ENCODE measurements at places on chromosomes 1 and 21.

GRCh38 chr1:30511563-30511962 is 211.8 kb downstream of the MATN1 start:
- DNase-seq = no peak

- no peak for DNase-seq
These were observed 59.5 kb upstream of the LAPTM5 start for GRCh38 chr1:30817077-30817438.

DNA sequence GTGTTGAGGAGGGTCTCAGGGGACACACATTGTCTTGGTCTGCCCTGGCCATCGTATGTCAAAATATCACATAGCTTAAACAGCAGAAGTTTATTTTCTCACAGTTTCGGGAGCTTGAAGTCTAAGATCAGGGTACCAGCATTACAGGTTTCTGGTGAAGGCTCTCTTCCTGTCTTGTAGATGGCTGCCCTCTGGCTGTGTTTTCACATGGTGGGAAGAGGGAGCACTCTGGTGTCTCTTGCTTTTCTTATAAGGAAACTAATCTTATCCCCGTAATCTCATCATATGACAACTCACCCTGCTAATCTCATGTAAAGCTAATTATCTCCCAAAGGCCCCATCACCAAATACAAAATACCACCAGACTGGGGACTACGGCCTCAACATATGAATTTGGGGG is 246.9 kb upstream of the ST6GALNAC5 start:
- DNase-seq = no peak

DNA sequence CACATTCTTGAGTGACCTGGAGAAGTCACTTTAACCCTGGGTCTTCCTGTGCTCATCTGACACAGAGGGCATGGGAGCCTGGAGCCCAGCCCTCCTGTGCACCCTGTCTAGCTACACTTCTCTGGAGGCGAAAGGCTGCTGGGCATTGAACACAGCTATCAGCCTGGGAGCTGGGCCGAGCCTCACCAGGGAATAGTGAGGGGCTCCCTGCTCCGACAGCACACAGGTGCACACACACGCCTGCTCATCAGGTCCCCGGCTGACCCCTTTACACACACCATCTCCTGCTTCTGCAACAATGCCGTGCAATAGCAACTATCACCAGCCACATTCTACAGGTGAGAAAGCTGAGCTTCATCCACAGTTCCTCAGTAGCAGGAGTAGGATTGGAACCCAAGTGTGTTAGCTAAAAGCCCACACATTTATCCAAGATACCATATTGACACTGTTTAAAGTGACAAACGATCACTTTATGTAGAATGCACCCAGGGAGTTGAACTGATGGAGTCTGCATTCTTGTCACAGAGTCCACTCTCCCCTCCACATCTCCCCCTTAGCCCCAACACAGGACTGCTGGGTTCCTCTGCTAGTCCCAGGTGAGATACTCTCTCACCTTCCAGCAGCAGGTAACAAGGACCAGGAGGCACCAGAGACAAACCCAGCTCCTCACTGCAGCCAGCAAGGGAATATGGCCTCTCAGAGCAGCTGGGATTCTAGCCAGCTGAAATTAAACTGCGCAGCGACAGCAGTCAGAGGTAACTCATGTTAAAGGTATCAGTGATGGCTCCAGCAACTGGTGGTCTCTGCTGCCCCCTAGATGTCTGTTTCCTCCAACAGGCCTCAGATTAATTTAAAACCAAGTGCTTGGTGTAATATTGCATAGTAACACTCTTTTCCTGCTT is 18.3 kb upstream of the CAPN8 start:
- DNase-seq = no peak

DNA sequence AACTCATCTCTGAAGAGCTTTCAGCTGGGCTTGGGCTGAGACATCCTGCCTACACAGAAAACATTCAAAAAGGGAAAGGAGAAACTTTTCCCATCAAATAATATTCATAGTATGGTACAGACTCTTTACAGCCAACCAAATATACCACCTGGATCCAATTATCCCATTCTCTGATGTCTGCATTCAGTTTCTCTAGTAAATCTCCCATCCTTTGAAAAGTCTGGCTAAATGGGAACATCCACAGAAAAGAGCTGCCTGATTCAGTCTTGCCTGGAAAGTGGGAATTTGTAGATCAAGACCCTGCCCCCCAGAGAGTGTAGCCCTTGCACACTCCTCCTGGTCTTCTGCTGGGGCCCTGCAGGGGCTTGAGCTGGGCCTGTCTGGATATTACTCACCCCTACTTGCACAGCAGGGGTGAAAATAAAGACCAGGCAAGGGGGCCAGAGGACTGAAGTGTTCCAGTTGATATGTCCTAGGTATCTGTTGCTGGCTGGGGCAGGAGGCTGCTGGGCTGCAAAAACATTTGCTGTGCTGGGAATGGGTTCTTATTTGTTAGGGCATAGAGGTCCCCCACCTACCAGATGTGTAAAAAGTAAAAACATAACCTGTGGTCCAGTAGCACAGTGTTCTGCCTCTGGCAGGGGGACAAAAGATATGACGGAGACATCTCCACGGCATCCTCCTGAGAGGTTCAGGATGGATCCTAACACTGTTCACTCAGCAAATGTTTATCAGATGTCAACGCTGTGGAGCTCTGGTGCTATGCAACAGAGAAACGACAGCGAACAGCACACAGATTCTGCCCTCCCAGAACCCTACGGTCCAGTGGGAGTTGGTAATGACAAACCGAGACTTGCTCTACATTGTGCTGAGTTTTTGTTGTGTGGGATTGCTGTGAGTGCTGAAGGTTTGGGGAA is 140.3 kb downstream of the PLXNA2 start:
- no peak for DNase-seq

DNA sequence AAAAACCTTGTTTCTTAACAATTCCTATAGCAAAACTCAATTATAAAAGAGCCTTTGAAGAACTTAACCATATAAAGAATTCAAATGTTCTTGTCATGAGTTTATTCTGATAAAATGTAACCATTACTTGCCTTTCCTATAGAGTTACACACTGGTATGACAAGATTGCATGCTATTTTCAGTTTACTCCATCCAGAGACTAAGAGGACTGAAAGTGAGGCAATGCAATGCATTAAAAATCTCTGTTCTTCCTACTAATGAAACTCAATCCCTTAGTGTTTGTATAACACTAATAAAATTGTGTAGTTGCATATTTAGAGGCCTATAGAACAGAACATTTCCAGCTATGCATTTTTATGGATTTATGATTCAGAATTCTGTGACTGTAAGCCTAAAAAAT is 88.1 kb downstream of the COP1 start:
- DNase-seq = no peak

DNA sequence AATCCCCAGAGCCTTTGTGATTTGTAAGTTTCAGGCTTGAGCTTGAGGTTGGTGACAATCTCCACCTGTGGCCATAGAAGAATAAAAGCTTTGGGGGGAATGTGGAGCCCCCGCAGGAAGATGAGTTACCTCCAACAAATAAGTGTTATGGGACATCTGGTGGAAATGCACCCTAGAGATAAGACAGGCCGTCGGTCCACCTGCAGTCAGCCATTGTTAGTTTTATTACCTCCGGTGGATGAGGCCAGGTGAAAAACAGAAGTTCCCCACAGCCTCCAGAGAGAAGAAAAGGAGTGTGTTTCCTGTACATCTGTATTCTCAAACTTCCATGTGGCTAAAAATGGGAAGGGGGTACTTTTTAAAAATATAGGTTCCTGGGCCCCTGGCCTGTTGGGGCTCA is 137.4 kb downstream of the KAZN start:
- no peak for DNase-seq

- DNase-seq = no peak
These were observed 27.8 kb downstream of the CBR1 start for GRCh38 chr21:36097427-36098181.

GRCh38 chr1:210469441-210469840 is 140.7 kb downstream of the HHAT start:
- no peak for DNase-seq

GRCh38 chr1:218751208-218751948 is 406.2 kb downstream of the TGFB2 start:
- no peak for DNase-seq

DNA sequence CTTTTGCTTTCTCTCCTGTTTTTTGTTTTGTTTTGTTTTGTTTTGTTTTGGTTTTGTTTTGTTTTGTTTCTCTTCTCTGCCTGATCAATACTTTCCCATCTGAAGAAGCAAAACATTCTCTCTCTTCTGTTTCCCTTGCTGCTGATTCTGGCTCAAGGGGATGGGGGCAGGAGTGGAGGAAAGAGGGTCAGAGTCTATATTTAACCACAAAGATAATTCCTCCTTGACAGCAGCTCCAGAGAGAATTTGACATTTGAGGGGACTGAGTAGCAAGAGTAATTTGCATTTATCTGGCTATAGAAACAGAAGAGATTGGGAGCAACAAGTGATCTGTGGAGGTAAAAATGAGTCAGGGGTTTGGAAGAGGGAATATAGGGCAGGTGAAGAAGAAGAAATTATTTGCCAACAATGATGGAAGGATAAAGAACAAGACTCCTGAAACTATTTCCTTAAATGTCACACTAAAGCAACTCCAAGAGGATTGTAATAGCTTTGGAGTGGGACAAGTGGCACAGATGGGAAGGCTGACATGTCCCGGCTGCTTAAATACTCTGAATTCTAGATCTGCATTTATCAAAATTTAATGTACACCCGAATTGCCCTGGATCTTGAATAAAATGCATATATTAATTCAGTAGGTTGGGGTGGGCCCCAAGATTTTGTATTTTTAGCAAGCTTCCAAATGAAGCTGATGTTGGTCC is 349.3 kb upstream of the PLXNA2 start:
- DNase-seq = no peak

DNA sequence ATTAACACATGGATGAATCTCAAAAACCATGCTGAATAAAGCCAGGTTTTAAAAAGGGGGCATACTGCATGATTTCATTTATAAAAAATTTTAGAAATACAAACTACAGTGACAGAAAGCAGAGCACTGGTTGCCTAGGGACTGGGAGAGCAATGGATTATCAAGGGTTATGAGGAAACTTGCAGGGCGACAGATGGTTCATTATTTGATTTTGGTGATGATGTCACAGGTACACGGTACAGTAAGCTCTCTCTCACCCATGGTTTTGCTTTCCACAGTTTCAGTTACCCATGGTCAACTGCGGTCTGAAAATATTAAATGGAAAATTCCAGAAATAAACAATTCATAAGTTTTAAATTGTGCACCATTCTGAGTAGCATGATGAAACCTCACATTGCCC is 14.1 kb downstream of the VAMP4 start:
- no peak for DNase-seq

- no peak for DNase-seq
These were observed 9.7 kb upstream of the LRRC53 start for GRCh38 chr1:74522148-74522547.

GRCh38 chr1:66395202-66396061 is 138.5 kb upstream of the SGIP1 start:
- no peak for DNase-seq

DNA sequence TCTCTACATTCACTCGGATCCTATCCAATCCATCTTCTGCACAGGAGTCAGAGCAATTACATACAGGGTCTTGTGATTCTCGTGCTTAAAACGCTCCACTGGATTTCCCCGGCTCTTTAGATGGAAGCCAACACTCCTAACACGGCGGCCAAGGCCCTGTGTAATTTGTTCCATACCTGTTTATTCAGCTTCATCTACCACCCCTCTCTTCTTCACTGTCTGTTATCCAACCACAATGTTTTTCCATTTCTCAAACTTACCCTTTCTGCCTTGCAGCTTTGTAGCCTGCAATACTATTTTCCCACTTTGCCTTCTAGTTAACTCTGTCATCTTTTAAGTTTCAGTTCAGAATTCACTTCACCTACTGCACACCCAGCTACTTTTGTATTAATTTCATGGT is 249.6 kb upstream of the USP25 start:
- no peak for DNase-seq

- DNase-seq = no peak
These were observed 62.9 kb downstream of the TEX35 start for GRCh38 chr1:178575611-178576361.

DNA sequence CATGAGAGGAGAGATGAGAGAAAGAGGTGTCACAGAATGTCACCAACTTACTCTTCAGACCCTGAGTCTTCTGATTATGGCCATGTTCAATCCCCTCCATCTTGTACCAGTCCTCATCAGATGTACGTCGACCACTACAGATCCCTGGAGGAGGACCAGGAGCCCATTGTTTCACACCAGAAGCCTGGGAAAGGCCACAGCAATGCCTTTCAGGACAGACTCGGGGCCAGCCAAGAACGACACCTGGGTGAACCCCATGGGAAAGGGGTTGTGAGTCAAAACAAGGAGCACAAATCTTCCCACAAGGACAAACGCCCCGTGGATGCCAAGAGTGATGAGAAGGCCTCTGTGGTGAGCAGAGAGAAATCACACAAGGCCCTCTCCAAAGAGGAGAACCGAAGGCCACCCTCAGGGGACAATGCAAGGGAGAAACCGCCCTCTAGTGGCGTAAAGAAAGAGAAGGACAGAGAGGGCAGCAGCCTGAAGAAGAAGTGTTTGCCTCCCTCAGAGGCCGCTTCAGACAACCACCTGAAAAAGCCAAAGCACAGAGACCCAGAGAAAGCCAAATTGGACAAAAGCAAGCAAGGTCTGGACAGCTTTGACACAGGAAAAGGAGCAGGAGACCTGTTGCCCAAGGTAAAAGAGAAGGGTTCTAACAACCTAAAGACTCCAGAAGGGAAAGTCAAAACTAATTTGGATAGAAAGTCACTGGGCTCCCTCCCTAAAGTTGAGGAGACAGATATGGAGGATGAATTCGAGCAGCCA is 8.0 kb downstream of the ELOA start:
- DNase-seq = no peak

DNA sequence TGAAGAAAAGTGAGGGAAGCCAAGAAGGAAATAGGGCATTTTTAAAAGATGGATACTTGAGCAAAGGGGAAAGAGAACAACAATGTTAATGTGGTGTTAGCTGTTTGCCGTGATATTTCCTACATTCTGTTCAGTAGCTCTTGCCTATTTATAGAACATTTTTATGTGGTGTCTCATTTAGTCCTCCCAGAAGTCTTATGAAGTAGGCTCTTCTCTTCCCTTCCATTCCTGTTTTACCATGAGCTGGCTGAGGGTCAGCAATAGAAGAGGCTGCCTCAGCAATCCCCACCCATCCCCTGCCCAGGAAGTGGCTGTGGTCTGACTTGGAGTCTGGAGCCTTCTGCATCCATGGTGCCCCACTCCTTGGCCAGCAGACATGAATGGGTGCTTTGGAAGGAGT is 60.1 kb downstream of the KIAA0040 start:
- DNase-seq = no peak

DNA sequence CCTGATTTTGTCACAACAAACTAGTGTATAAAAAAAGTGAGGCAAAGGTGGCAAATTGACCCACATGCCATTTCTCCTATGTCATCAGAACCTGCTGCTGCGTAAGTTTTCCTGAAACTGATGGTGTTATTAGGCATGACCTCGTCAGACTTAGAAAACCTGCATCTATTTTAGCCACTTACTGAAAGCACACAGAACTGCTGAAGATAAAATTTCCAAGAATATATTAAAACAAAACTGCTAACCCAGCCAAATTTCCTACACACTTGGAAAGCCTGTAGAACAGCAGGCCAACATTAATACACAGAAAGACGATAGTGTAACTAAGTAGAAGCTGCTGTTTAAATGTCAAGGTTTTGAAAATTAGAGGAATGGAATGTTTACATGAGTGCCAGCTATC is 674.5 kb upstream of the CXADR start:
- no peak for DNase-seq

GRCh38 chr1:208807446-208808127 is 563.4 kb upstream of the PLXNA2 start:
- DNase-seq = no peak

- no peak for DNase-seq
These were observed 60.6 kb upstream of the LRRC8B start for GRCh38 chr1:89464008-89464407.

GRCh38 chr1:67105508-67105907 is 29.3 kb downstream of the C1orf141 start:
- DNase-seq = no peak
